Ammon's horn (tissue), 1 donor: ENCODE measurements at places on chromosomes 2 and 18.

DNA sequence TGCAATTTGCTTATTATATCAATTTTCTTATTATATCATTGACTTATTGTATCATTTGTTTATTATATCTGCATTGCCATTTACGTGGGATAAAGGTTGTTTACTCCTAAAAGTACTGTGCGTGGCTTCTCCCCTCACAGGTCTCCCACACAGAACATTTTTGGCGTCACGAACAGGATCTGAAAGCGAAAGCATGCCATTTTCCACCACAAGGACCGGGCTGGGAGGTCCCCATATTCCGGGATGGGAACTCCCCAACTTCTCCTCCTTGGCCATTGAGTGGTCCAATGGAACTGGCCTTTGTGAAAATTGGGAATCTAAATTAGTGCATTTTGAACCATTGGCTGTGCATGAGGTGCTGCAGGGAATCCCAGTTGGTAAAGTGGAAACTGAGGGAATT lies 4.8 kb upstream of the DSG2 start:
- DNase-seq, result no peak

DNA sequence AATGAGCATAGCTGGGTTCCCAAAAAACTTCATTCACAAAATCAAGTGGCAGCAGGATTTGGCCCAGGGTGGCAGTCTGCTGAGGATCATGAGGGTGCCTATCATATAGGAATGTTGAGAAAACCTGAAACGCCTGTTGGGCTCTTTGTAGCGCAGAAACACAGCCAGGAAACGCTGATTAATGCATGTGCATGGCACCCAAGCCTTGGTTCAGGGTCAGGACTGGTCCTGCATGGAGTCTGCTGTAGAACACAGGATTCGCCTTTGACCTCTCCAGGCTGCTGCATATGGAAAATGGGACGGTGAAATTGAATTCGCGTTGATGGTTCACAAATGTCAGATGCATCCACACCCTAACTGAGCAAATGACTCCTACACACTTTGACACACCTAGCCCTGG lies 227.9 kb upstream of the COPS8 start:
- no peak for DNase-seq

DNA sequence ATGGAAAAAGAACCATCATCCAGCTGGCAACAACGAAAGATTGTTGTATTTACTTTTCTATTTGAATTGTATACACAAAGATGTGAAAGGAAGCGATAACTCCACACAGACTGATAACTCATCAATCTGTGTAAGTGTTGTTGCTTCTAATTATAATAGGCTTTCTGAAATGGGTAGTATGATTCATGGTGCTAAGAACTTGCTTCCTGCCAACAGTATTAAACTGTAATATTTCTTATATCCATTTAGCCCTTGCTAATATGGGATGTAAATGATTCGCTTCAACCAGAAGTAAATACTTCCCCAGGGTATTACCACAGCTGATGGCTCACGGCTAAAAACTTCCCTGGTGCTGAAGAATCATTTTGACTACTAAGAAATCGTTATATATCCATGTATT lies 70.2 kb downstream of the TMEM163 start:
- DNase-seq, result no peak

- DNase-seq, result no peak
Observed at GRCh38 chr2:208224802-208225201, 30.1 kb downstream of the IDH1 start.
